ENCODE measurements at places on chromosomes 3 and 15.

GRCh38 chr15:42371096-42371495 is 11.8 kb downstream of the CAPN3 start:
- no peak for DNase-seq

DNA sequence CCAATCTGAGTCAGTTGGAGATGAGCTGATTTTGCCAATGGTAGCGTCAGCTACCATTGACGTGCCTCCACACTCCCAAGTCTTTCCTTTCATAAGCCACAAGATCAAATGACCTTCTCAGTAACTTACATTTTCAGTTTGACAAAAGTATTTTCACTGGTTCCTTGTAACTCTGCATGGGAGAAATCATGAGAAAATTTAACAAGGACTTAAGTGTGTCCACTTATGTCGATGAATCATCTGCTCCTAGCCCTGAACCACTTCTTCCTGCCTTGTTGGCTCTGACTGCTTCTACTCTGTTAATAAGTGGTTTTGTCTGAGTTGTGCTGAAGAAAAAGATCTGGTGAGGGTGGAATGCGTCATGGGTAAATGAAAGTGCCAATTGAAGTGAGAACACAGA is 101.2 kb downstream of the NFKBIZ start:
- DNase-seq = no peak

DNA sequence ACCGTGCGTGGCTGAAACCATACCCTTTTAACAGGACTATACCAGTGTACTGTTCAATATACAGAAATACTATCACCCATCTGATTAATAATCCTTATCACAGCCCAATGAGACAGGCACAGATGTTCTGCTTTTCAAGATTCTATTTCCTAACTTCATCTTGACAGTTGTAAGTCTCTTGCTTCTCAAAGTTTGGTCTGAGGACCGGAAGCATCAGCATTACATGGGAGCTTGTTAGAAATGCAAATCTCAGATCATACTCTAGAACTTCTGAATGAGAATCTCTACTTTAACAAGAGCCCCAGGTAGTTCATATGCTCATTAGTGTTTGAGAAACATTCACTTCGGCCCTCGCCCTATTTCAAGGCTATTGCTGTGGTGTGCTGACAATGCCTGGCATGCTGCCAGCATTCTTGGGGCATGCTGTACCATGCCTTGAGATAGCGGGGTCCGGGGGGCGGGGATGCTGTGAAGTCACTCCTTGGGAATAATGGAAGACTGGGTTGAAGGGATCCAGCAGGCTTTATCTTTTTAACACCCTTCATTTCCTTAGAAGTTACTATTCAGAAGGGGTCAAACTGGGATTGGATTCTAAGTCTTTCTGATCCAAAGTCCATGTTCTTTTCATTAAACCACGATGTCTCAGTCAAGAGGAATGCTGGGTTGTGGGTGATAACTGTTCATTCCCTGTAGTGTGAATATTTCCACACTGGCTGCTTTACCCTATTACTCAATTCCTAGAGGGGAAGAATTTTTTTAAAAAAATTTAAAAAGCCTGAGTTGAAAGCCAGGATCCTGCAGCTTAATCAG is 194.7 kb downstream of the LPP start:
- no peak for DNase-seq

DNA sequence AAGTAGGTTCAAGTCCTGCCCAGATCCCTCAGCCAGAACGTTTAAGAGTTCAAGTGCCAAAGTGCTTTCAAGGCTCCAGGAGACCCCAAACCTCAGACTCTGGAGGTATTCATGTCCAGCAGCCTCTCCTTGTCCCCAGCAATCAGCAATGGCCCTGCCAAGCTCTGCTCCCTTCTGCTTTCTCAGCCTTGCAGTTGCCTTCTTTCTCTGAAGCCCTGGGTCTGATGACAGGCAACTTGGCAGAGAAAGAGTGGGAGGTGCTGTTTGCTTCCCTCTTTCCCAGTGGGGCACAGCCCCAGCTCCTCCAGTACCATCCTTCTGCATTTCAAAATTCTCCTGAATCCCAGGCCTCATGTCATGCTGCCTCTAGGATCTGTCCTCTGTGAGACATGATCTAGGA is 40.2 kb downstream of the ATP2B2 start:
- DNase-seq = no peak

DNA sequence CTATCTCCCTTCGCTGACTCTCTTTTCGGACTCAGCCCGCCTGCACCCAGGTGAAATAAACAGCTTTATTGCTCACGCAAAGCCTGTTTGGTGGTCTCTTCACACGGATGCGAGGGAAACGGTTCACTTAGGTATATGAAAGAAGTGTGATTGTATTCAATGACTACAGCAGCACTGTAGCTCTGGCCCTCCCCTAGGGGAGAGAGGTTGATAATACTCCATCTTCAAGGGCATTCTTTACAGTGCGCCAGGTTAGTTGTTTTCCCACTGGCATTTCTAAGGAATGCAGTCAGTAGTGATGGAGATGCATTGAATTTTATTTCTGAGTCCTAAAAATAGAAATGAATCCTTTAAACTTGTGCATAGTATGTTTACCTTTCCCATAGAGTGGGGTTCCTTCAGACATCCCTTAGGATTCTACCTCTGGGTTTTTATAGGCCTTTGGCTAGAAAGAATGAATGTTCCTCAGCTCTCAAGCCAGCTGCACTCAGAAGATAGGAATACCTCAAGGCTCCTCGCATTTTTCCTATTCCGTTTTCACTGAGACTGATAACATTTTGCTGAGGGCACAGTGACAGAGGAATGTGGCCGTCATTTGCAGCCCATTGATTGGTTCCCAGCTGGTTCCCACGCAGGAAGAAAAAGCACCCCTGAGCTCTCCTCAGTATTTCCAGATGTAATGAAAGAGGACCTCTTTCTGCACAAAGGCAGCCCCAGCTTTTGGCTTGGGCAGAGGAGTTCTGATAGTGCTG is 131.8 kb upstream of the C2CD4B start:
- DNase-seq = no peak

DNA sequence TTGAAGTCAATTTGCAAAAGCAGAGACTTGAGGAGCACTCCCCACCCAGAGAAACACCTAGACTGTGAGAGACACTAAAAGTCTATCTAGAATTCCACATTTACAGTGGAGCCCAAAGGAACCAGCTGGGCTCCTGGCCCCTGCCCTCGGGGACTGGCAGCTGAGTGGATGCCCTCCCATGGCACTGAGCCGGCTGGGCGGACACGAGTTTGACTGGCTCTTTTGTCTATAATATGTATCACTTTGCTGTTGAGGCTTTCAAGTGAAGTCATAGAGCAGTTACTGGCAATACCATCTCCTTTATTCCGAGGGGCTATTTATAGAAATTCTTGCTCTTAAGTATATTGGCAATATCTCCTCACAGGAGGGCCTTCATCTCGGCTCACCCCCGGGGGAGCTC is 65.8 kb upstream of the TNFAIP8L3 start:
- DNase-seq = no peak

- DNase-seq = no peak
Observed at GRCh38 chr15:56732135-56732885, 999 bp downstream of the ZNF280D start.

DNA sequence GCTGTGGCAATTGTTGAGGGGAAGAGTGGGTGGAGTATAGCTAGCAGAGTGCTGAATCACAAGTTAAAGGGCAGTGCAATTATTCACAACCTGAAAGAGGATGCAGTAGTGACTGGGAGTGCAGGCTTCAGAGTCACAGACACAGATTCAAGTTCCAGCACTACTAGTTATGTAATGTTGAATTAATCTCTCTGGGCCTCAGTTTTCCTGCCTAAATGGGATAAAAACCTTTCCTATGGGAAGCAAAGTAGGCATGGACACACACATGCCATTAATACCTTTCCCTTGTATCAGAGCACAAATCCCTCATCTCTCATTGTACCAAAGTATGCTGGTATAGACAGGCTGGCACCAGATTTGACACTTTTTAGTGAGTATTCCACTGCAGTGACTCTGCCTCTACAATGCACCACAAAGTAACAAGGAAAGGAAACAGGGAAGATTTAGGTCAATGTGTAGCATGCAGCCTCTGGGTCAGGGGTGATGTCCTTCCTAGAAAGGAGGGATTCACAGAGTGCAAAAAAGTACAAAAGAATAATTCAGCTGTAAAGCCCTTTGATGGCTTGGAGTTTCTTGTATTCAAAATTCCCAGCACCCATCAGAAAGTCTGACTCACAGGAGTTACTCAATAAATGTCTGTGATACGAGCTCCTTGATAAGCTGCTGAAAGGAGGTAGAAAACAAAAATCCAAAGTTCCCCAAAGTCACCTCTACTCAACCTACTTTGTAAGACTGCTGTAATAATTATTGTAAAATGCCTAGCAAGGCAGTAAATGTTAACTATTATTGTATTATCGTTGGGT is 507.5 kb upstream of the TGFBR2 start:
- no peak for DNase-seq

DNA sequence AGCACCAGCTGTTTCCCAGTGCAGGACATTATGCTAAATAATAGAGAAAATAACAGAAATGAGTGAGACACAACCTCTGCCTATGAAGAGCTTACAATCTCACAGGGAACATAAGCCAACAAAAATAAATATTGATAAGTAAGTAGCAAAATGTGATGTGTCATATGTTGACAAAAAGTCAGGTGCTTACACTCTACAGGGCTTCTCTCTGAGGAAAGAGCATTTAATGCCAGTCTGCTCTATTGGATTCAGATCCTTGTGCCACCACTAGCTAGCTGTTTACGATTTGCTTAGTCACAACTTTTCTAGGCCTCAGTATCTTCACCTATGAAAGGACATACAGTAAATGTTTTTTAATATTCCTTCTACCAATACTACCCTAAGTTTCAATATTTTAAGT is 500.9 kb upstream of the NAALADL2 start:
- DNase-seq = no peak

DNA sequence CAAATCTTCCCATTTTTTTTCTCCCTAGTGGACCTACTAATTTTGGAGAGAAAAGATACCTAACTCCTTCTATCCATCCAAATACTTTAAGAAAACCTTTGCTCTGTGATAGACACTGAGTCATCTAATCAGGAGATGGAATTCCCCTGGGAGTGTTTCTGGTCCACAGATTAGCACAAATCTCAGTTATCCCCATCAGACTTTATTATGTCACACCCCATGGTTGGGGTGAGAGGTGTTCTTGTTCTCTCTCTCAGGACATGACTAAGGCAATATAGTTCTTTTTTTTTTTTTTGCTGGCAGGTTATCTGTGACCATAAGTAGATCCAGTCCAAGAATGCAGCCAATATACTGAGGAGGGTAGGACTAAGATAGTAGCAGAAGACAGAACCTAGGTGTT is 15.8 kb downstream of the SLC9A9 start:
- DNase-seq = no peak

GRCh38 chr15:69758291-69758771 is 305.7 kb downstream of the RPLP1 start:
- no peak for DNase-seq

DNA sequence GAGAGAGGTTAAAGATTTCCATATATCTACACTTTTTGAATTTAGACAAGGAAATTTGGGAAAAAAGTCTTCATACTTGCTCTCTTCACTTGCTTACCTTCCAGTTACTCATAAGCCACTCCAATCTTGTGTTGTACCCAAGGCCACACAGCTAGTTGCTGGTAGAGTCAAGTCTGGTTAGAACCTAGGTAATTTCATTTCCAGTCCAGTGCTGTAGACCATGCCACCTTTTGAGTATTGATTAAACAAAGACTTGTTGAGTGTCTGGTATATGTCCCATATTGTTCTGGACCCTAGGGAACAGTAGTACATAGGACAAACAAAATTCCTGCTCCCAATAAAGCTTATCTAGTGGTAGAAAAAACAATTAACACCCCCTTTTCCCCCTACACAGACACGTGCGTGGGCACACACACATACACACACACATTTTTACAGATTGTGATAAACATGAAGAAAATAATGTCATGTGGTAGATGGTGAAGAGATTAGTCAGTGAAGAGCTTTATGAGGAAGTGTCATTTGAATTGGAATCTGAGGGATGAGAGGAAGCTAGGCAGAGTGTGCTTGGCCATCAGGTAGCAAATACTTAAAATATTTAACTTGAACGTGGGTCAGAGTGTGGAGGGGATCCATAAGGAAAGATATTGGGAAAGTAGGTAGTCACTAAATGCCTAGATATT is 2.1 kb downstream of the CMC1 start:
- peak; percentile 3 for DNase-seq

DNA sequence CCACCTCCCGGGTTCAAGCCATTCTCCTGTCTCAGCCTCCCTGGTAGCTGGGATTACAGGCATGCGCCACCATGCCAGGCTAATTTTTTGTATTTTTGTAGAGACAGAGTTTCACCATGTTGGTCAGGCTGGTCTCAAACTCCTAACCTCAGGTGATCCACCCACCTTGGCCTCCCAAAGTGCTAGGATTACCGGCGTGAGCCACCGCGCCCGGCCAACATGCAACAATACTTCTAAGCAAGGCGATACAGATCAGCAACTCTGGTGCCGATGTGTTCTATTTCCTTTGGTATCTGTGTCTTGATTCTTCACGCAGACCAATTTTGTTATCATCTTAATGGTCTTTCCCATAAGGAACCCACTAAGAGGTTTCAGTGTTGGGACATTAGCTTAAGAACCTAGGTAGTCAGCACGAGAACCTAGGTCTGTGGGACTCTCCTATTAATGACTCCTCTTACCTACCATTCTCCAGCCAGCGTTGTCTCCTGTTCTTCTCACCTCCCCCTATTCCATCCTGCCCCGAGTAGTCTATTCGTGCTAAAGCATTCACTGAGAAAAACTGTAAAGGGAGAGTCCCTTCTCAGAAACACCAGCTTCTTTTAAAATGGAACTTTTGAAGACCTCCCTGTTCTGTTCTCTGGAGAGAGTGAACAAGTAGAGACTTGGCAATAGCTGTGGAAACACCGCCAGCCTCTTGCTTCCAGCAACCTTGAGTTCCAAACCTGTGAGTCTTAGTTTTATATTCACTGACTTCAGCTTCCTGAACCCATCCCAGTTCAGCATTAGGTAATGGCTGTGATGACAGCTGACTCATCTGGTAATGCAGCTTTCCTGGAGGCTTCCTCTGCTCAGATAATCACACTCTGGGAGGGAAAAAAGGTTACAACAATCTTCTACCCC is 61.2 kb downstream of the TSC22D2 start:
- DNase-seq = no peak

DNA sequence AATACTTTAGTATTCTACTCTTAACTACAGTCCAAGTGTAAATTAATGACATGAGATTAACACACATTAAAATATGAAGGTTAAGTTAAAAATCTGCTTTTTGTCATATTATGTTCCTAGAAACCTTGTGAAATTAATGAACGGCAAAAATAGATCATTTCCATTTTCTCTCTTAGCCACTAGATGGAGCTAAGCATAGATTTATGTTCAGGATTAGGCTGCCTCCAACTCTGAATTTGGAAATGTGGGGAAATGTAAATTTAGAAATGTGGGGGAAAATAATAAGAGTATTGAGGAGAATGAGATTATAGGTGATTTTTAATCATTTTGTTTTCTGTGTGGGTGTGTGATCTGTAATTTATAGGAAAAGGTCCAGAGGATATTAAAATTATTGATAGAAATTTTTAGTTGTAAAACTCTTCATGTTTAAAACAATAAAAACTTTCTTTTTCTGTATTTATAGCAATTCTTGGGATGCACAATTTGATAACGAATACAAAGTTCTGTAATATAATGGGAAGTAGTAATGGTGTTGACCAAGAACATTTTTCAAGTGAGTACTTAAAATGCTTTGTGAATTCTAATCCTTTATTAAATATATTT is 59.2 kb downstream of the TMOD3 start:
- no peak for DNase-seq

GRCh38 chr3:151766454-151766853 is 32.7 kb downstream of the AADACL2 start:
- DNase-seq = no peak
